ENCODE measurements at places on chromosomes 1 and 21.

DNA sequence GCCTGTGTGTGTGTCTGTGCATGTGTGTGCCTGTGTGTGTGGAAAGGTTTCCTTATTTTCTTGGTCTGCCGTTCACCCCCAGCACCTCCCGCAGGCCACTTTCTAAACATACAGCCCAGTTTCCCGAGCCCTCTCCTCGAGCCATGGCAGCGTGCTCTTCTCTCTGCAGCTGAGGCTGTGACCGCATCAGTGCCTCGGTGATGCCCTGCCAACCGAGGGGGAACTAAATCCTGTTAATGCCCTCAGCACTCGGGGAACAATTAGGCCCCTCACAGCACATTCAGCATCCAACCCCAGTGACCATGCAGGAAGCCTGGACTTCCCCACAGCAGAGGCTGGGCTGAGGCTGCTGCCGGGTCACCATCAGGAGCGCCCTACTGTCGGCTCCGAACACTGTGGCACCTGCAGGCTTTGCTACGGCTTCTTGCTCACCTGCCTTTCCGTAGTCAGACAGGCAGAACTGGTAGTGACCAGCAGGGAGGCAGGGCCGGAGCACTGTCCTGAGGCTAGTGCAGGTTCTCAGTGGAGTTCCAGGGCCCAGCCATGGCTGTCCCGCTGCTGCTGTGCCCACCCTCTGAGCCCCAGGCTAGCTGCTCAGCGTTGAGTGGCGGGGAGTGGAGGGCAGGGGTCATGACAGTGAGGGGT, 8.1 kb downstream of the GPR137B start:
- DNase-seq: no peak

DNA sequence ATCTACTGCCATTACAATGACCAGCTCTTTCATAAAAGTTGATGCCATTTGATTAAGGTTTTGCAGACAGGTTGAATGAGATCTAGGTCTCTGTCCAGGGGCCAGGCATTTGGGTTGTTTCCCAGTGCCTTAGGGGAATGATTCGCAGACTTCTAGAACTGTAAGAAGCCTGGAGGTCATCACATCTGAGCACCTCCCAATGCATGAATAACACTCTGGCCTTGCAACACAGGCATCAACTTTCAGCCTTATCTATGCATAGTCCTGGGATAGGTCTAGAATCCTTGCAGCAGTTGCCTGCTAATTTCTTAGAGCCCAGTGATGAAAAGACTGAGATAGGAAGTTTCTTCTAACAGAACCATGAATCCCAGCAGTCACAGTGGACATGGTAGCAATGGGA, 44.8 kb upstream of the KCND3 start:
- peak; percentile 24 for DNase-seq

DNA sequence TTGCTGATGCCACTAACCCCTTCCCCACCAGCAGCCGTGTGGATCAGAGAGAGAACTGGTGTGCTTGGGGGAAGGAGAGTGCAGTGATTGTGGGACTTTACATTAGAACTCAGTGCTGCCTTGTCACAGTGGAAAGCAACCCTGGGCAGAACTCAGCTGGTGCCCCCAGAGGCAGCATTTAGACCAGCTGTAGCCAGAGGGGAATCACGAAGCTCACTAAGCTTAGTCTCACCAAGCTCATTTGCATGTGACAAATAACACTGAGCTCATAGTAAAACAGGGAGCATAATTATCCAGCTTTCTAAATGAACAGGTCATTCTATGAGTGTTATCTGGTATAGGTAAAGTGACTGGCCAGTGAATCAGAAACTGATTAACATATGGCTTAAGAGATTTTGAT, 9.8 kb upstream of the SMAP2 start:
- no peak for DNase-seq

- DNase-seq: peak; percentile 24
Measured at GRCh38 chr21:29302359-29302875, 3.7 kb downstream of the BACH1 start.

DNA sequence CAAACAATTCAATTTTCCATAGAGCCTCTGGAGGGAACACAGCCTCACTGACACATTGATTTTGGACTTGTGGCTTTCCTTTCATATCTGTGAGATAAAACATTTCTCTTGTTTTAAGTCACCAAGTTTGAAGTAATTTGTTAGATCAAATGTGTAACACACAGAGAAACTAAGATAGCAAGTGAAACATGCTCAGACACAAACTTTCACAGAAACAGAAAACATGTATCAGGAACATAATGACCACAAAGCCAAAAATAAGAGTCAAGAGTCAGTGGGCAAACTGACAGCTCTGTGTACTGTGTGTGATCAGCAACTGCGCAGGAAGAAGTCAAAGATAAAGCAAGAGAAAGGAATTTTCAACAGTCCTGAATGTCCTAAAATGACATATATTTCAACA, 1237.5 kb downstream of the AMY1C start:
- no peak for DNase-seq

DNA sequence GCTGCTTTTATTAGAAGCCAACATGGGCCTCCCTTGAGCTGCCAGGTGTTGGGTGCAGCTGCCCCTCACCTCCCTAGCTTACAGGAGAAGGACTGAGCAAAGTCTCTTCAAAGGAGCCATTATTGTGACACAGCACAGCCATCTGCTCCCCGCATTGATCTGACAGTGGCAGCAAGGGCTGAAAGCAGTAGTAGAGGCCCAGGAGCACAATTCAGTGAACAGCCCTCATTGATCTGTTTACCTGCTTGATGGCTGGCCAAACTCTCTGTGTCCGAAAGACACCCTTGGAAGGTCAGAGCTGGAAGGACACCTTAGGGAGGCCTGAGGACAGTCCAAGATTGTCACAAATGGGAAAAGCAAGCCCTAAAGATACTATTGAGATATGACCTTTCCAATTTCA, 14.5 kb downstream of the HMGB4 start:
- DNase-seq: no peak

- DNase-seq: no peak
Measured at GRCh38 chr1:22124592-22125229, 18.2 kb downstream of the WNT4 start.

GRCh38 chr1:154335025-154335714, 9.8 kb downstream of the ATP8B2 start:
- DNase-seq: peak; percentile 54

DNA sequence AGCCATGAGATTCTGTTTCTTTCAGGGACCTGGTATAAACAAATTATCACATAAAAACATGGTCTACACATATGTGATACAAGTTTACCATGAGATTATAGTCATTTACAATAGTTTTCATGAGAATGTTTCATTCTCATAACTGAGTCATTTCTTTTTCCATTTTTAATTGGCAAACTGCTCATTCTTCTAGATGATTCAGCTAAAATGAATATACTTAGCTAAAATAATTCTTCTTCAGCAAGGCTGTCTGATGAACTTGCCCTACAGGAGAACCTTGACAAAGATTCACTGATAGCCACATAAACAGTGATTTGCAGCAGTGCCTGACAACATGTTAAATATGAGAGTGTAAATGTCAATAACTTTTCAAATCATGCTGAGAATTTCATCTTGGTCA, 253.2 kb downstream of the FMN2 start:
- no peak for DNase-seq

DNA sequence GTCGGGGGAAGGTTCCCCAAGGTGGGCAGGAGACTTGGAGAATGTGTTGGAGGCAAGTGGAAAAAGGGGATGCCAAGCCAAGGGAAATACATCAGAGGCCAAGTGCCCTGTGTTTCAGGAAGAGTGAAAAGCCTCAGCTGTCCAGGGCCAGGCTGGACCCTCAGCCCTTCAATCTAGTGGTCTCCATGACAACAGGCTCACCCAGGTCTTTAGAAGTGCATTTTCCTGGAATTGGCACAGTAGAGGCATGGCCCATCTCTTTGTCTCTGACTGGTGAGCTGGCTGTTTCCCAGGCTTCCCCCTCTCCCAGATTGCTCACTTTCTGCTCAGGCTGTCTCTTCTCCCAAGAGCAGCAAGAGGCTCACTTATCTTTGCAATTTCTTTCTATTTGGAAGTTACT, 10.4 kb upstream of the RHBG start:
- DNase-seq: no peak

Measured in mammary epithelial cell (primary cell).